Activated CD4-positive, CD25-positive, alpha-beta regulatory T cell (primary cell): ENCODE measurements at places on chromosomes 1 and 21.

DNA sequence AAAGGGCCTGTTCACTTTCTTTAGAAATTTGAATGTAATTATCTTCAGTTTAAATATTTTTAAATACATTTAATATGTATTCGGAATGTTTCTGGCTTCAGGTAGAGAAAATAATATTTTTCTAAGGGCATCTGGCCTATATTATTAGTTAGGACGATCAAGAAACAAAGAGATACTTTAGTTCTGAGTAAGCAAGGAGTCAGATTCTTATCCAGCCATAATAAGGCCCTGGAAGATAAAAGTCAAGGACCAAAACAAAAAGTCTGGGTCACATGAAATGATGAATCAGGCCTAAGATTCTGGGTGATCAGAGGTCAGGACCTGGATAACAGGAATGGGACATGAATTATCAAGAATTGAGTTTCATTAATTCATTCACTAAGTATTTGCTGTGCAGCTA is 6.3 kb downstream of the PHC2 start:
- no peak for DNase-seq

- no peak for DNase-seq
These were observed 29.6 kb upstream of the CCN1 start for GRCh38 chr1:85550784-85551516.

- no peak for DNase-seq
These were observed 89.2 kb upstream of the CCDC190 start for GRCh38 chr1:162950187-162950586.

GRCh38 chr1:116706841-116707240 is 39.3 kb upstream of the IGSF3 start:
- DNase-seq = no peak

- DNase-seq = no peak
These were observed 88.4 kb downstream of the GTF2B start for GRCh38 chr1:88802950-88803349.
